ENCODE measurements at places on chromosomes 1 and 21.

DNA sequence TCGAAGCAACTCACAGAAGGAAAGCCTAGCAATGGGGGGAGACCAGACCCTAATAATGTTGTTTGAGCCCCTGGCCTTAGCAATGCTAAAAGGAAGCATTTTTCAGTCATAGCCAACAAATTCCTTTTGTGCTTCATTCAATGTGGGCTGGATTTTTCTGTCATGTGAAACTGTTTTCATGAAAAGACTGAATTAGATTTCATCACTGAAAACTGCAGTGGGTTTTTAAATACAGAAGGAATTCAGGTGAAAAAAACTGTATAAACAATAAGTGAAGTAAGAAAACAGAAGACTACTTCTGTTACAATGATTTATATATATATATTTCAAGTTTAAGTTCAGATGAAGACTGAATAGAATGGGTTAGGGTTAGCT lies 204.8 kb downstream of the SMYD3 start:
- no peak for DNase-seq

GRCh38 chr1:48530727-48531351 lies 58.8 kb upstream of the SPATA6 start:
- DNase-seq: peak; percentile 95

DNA sequence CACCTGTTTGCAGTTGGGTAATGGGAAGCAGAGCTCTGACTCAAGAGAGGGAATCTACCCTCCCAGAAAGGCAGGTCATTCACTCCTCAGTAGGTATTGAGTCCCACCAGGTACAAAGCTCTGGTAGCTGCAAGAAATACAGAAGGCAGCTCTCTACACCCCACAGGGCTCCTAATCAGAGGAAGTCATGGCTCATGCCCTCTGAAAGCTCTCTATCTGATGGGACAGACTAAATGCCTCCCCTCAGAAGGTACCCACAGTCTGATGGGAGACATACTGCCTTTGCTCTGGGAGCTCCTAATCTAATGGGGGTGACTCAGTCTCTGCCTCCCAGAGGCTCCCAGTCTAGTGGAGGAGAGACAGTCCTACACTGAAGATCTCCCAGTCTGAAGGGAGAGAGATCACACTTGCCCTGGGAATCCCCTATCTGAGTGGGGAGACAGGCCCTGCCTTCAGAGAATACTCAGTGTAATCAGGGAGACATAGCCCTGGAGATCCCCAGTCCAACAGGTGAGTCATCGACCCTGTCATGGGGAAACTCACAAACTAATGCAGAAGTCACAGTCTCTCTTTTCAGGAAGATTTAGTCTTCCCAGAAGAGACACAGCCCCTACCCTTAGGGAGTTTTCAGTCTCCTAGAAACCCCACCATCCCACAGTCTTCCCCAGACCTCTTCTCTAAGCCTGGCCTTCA lies 23.7 kb downstream of the CAMK1G start:
- DNase-seq: no peak

DNA sequence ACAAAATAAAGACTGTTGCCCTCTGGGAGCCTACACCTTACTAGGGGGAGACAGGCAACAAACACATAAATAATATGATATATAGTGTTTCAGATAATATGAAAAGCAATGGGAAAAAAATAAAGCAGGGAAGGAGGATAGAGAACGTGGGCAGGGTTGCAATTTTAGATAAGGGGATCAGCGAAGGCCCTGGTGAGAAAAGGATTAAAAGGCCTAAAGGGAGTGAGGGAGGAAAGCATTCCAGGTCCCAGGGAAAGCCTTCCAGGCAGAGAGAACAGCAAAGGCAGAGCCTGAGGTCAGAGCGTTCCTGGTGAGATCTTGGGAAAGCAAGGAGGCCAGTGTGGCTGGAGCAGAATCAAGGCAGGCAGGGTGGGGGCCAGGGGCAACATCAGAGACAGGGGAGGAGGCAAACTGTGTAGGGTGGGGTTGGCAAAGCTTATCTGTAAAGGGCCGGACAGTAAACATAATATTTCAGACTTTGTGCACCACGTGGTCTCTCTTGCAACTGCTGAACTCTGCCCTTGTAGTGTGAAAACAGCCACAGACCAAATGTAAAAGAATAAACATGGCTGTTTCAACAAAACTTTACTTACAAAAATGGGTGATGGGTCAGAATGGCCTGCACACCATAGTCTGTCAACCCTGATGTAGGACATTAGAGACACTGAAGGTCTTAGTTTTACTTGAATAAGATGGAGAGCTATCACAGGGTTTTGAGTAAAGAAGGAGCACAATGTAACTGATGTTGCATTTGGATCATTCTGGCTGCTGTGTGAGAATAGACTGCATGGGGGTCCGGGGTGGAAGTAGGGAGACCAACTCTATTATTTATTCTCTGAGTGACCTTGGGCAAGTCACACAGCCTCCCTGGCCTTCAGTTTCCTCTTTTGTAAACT lies 13.3 kb upstream of the CPT2 start:
- peak; percentile 32 for DNase-seq

- peak; percentile 49 for DNase-seq
Observed at GRCh38 chr1:243343970-243344937, 88.4 kb downstream of the SDCCAG8 start.

DNA sequence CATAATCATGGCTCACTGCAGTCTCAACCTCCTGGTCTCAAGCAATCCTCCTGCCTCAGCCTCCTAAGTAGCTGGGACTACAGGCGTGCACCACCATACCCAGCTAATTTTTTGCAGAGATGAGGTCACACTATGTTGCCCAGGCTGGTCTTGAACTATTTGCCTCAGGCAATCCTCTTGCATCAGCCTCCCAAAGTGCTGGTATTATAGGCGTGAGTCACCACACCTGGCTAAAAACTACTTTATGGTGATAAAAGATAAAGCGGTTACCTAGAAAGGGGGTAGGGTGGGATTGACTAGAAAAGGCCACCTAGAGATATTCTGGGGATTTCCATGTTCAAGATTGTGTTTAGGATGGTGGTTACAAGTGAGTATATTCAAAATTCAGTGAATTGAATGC lies 5.0 kb downstream of the TSTD1 start:
- DNase-seq: peak; percentile 68

DNA sequence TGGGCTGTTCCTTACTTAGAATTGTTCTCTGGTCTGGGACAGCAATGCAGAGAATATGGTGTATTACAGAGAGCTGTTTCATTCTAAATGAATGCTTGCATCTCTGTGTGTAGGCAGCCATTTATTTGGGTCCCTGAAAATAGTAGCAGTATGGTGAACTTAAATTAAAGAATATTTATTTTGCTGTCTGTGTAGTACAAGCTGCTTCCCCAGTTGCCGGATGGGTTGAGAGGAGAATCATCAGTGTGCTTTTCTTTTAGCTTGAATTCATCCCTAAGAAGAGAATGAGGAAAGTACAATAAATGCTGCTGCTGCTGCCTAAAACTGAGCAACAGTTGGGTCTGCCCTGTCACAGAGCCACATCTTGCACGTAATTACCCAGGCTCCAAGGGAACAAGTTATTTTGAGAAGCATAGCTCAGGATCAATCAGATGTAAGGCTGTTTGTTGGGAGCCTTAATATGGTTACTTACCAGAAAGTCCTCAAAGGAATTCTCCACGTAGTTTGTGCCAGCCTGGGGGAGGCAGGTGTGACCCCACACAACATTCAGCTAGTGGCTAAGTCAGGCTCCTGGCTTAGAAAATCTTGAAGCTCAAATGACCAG lies 16.6 kb downstream of the ACTN2 start:
- DNase-seq: no peak

DNA sequence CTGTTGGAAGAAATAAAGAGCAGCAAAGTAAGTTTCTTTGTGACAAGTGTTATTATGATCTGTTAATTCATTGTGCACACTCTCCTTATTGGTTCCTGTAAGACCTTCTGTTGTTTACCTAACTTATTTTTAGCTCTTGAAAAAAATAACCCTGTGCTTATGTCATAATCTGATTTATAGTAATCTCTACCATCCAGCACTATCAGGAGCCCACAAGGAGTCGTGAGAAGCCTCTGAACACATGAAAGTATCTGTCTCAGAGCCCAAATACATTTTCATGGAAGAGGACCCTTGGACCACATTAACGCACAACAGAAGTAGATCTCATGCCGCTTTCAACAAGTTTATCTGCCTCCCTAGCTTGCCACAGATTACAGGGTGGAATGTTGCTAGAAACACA lies 45.8 kb downstream of the CENPF start:
- no peak for DNase-seq

DNA sequence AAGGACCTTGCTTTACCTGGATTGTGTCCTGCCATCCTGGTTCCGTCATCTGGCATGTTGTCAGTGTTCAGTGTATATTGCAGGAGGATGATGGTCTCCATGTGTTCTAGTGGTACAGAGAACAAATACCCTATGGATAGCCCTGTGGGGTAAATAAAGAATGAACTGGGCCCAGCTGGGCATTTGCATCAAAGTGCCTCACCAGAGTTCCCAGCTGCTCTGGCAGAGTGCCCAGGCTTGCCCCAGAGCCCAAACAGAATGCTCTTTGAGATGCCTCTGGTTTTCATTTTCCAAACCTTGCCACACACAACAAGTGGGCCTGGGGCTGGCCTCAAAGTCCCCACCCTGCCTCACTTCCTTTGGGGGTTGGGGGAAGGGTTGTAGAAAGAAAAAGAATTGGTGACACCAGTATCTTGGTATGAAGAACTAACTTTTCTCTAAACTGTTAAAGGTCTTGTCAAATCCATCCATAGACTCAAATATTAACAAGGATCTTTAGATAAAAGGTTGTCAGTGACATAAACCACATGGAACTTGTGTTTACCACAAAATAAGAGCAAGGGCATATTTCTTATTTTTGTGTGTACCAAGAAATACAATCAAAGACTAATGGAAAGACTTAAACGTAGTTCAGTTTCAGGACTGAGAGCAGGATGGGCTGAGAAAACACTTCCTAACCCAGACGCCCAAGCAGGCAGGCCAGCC lies 82.2 kb downstream of the LMO4 start:
- no peak for DNase-seq

GRCh38 chr1:42955311-42956063 lies 3.2 kb downstream of the SLC2A1 start:
- DNase-seq: no peak

GRCh38 chr21:37429356-37429755 lies 62.8 kb downstream of the DYRK1A start:
- peak; percentile 41 for DNase-seq

Data from mesendoderm (in vitro differentiated cells).